ENCODE measurements at places on chromosomes 6 and 20.

DNA sequence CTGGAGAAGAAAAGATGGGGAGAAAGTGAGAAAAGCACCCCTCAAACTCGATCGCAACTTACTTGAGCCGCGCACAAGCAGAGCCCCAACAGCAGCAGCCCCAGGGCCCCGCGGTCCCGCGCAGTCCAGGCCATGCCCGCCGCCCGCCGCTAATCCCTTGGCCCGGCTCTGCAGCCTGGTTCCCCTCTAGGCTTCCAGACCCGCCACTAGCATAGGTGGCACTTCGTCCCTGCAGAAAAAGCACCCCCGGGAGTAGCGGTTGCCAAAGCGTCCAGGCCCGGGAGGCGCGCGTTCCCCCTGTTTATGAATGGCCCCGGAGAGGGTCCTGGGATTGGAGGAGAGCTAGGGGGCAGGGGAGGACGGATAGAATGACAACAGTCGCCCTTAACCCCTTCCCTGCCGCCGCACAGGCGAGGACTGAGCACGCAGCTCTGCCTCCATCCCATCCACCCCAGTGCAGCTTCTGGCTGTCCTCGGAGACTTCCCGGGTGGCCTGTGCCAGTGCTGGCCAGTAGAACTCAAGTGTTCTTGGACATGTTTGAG is 19.9 kb downstream of the COL9A1 start:
- no peak for DNase-seq

DNA sequence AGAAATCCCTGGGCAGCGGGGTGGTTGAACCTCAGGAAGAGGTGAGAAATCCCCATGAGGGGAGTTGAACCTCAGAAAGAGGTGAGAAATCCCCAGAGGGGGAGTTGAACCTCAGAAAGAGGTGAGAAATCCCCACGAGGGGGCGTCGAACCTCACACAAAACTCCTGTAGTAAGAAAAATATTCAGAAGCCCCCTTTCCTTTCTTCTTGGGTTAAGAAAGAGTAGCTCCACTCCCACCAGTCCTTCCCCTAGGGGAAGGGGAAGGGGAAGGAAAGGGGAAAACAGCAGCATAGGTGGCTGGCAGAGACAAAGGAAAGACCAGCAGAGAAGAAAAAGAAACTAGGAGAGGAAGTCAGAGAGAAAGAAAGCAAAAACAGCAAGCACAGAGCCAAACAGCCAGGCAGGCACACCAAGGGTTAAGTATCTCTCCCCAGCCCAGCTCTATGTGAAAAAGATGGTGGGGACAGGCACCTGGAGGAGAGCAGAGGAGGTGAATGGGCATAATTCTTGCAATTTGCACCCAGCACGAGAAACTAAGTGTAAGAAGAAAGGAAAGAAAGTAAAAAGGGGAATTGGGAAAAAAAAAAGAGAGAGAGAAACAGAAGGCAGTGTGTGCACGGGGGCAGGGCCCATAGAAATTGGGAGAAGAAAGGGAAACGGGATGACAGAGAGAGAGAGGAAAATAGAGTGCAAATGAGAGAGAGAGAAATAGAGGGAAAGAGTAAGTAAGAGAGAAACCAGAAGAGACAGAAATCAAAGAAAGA is 88.2 kb downstream of the PLG start:
- DNase-seq, result no peak

DNA sequence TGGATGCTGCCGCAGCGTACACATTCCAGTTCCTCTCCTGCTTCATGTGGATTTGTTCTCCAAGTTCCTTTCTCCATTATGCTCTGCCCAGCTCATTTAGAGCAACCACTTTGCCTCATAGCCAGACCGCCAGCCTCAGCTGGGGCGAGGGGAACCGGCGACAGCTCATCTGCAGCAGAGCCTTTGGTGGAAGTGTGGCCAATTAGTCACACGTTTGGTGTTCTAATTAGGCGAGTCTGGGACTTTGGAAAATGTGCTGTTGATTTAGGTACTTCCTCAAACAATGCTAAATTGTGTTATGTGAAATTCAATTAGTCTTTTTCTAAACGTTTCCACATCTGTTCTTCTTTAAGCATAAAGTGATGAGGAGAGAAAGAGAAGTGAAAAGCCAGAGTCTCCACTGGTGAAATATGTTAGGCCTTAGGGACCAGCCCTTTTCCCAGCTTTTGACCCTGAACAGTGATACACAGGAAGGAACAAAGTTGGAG is 217.9 kb downstream of the TBX18 start:
- no peak for DNase-seq

GRCh38 chr6:170165085-170165470 is 125.8 kb downstream of the DLL1 start:
- no peak for DNase-seq

DNA sequence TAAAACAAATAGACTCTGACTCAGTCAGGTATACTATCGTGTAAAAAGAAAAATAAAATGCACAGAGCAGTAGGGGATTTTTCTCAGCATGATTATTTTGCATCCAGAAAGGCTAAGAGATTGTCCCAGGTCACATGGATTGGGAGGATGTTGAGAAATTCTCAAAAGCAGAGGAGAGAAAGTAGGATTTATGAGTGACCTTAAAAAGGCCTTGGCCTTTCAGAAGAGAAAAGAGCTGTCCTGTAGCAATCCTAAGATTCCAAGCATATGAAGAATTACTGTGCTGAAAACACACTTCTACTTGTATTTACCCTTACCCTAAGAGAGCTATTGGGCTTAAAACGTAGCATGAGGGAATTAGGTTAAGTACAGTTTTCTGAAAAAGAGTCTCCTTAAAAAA is 149.7 kb upstream of the ENPP5 start:
- DNase-seq, result no peak

DNA sequence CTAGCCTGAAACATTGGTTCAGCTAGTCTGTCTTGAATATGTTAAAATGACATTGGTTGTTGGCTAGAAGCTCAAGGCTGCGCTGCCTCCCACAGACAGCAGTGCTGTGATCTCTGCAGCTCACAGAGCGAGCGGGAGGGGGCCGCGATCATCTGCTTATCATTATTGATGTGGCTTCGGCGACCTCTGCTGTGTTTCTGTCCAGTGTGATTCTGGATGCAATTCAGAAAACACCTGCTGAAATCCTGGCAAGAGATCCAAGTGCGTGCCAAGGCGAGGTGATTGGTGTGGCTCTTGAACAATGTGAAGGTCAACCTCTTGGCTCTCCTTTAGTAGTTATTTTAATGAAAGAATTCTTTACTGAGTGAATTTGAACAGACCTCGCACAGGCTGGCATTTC is 142.3 kb upstream of the SASH1 start:
- no peak for DNase-seq

DNA sequence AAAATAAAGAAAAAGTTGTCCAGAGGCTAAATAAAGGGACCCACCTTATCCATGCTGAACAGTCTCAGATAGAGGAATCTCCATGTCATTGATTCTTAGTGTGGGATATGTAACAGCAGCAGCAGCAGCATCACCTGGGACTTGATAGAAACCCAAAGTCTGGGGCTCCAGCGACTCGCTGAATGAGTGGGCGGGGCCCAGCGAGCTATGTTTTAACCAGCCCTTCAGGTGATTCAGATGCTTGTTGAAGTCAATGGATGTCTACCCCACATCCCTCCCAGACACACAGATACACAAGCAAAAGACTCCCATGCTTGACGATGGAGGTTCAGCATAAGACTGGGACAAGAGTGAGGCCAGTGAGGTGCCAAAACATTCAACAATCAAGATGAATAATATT is 298.6 kb downstream of the UBE3D start:
- DNase-seq, result no peak

DNA sequence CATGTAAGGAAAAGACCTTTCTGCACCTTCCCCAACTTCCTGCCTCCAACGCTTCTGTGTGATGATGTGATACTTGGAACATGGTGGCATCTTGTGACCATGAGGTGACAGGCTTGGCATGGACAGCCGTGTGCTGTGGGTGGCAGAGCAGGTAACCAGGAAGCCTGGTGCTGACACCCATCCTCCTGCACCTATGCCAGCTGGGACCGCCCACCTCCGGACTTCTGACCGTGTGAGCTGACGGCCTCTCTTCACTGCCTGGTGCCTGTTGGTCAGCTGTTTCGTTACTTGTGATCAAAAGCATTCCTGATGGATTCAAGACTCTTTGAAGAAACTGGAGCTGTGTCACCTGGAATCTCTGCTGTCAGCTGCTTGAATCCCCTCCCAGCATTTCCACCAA is 70.3 kb downstream of the TMEM242 start:
- DNase-seq, result no peak

GRCh38 chr6:64040113-64040512 is 404.5 kb downstream of the PHF3 start:
- DNase-seq, result no peak

GRCh38 chr6:78251931-78252330 is 599.1 kb downstream of the MEI4 start:
- no peak for DNase-seq

GRCh38 chr6:107821591-107821990 is 2.5 kb downstream of the SCML4 start:
- no peak for DNase-seq

DNA sequence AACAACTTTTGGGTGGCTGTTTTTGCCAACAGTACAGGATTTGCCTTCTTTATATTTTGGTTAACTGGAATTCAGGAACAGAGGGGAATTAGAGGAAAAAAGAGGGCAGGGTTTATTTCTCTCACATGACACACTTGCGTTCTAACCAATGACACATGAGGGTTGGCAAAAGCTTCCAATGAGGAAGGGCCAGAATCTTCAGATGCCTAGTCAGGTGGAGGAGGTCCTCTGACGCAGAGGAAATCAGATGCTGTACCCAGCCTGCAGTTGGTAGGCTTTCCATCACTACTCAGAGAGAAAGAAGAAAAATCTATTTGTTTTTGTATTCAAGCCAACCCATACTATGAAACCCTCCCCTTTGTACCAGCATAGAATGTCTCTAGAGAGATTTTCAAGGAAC is 20.8 kb downstream of the TM9SF4 start:
- no peak for DNase-seq

GRCh38 chr6:139649732-139650131 is 275.3 kb upstream of the CITED2 start:
- DNase-seq, result no peak

DNA sequence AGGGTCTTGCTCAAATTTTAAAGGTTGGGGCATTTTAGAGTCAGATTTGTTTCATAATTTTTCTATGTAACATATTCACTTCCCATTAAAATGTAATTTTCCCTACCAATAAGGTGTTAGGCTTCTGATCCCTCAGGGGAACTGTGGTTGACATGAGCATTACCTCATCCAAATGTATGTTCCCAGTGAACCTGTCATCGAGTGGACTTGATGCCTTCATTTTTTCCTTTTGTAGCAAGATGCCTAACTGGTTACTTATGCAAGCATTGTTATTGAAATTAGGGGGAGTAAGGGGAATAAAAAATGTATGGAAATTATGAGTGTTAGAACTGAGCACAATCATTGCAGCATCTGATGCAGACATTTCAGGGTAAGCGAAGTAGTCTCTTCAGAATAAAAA is 360.5 kb downstream of the BCKDHB start:
- no peak for DNase-seq

DNA sequence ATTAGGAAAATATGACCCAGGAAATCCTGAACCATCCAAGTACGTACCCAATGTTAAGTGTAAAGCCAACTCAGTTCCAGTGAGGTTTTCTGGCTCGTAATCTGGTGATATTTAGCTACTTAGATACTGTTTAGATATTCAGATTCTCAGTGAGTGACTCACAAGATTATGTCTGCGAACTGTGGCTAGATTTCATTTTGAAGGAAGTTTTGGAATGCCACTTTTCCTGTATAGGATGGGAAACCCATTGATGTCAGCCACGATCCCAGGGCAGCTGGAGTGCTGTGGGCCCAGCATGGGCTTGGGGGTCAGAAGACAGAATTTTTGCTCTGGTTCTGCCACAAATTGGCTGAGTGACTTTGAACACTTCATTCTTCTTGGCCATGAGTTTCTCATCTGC is 76.3 kb downstream of the TMEM170B start:
- DNase-seq, result no peak

DNA sequence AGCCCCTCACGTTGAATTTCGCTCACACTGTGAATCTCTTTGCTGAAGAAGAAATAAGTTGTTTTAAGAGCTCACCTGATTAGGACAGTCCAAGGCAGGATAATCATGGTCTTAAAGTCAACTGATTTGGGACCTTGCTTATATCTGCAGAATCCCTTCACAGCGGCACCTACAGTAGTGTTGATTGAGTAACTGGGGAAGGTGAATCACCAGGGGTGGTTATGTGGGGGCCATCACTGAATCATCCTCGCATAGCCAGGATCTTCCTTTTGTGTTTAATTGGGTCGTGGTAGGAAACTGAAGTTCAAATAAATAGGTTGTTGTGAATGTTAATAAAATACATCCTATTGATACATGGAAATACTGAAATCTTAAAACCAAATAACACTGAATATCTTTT is 20.2 kb upstream of the MICA start:
- no peak for DNase-seq

DNA sequence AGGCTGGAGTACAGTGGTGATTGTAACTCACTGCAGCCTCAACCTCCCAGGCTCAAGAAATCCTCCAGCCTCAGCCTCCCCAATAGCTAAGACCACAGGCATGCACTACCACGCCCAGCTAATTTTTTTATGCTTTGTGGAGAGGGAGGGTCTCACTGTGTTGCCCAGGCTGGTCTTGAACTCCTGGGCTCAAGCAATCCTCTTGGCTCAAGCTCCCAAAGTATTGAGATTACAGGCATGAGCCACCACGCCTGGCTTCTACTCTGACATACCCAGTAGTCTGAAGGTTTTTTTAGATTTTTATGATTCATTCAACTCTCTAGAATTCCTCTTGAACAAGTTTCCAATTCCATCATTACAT is 1.3 kb upstream of the ARHGAP18 start:
- no peak for DNase-seq

- DNase-seq, result no peak
Observed at GRCh38 chr6:56002336-56002735, 126.9 kb upstream of the BMP5 start.

DNA sequence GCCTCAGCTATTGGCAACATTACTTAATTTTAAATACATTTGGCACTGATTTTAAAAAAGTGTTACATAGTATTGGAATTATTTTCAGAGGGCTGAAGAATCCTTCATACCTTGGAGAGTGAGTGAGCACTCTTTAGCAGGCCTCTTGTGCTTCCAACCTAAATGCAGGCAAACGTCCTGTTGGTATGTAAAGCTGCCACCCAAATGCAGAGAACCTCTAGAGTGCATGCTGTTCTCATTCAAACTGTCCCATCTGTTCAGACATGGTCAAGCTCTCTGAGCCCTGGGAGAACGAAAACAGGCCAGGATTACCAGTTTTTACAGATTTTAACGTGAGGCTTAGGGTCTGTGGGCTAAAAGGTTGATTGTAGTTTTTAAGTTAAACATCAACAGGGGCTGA is 378.0 kb upstream of the FLRT3 start:
- DNase-seq, result no peak

GRCh38 chr6:22147921-22148776 is 148.7 kb downstream of the PRL start:
- DNase-seq, result no peak

Data from occipital lobe (tissue), 3 donors.